ENCODE measurements at places on chromosomes 13 and 19. TPM values are rescaled to one million over a fixed set of nuclear protein-coding genes. Genes with fewer than 3 reads are reported as not detected.

GRCh38 chr19:33988601-33989000 lies 183.7 kb upstream of the LSM14A start:
- DNase-seq = no peak

GRCh38 chr19:18340990-18341868 lies 831 bp downstream of the PGPEP1 start:
- DNase-seq = peak; percentile 76

The CBARP gene
- 1.2 TPM for total RNA-seq

GRCh38 chr19:50324331-50324730 lies 4.8 kb downstream of the KCNC3 start:
- no peak for DNase-seq

The SLC25A42 gene
- total RNA-seq = 30.9 TPM

GRCh38 chr13:95834134-95834765 lies 157.3 kb downstream of the DNAJC3 start:
- DNase-seq = peak; percentile 66

DNA sequence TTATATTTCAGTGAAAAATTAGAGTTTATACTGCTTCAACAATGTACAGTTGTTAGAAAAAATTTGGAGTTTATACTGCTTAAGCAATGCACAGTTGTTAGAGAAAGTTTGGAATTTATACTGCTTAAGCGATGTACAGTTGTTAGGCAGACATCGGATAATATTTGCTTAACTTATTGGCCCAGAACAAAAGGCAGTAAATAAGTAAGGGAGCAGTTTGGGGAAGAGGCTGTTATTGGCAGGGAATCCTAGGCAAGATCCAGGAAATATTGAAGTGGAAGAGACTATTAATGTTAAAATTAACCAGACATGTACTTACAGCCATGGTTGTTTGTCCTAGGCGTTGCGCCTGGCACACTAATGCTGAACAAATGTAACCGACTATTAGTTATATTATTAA lies 166.9 kb downstream of the GPC5 start:
- no peak for DNase-seq

Measured in Right ventricle myocardium inferior (tissue), 1 donor.